ENCODE measurements at places on chromosomes 11 and 22. TPM values are rescaled to one million over a fixed set of nuclear protein-coding genes. Genes with fewer than 3 reads are reported as not detected.

- no peak for DNase-seq
These were observed 2.2 kb upstream of the SCT start for GRCh38 chr11:629237-629583.

DNA sequence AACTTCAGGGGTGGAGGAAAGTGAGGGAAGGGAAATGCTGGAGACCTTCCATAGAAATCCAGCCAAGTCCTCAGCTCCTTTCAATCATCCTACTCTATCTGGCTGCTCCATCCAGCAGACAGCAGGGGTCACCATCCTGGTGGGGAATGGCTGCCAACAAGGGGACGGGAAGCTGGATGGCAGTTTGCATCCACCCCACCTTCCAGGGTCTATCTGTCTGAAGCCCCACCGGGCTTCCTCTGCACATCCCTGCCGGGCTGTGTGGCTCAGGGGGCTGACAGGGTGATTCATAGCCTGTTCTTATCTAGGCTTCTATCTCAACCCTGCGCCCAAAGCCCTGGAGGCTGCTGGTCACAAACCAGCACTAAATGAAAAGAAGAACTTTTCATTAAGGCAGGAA, 1.1 kb downstream of the SYTL2 start:
- peak; percentile 17 for DNase-seq

GRCh38 chr11:34910817-34911216, 5.4 kb downstream of the APIP start:
- DNase-seq = no peak

DNA sequence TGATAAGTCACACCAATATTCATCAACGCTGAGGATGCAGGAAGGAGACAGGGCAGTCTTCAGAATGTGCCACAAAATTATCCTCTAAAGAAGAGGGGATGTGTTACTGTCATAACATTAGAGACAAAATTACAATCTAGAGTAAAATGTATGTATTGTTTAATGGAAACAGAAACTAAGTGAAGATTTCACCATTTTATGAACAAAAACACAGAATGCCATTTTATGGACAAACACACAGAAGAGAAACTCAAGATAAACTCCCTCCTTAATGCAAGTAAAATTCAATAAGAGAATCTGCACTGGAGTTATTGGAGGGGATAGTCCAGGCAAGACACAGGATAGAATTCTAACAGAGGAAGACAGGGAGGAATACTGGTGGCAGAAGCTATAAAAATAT, 62.8 kb downstream of the LARGE2 start:
- DNase-seq = no peak

DNA sequence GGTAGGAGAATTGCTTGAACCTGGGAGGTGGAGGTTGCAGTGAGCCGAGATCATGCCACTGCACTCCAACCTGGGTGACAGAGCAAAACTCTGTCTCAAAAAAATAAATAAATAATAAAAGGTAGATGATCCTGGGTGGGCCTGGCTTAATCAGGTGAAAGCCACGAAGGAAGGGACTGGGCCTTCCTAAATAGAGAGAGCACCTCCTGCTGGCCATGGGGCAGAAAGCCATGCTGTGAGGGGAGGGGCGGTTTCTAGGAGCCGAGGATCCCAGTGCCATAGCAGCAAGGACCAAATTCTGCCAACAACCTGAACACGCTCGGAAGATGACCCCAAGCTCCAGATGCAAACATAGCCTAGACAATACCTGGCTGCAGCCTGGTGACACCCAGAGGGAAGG, 24.5 kb upstream of the DGKZ start:
- DNase-seq = peak; percentile 32

DNA sequence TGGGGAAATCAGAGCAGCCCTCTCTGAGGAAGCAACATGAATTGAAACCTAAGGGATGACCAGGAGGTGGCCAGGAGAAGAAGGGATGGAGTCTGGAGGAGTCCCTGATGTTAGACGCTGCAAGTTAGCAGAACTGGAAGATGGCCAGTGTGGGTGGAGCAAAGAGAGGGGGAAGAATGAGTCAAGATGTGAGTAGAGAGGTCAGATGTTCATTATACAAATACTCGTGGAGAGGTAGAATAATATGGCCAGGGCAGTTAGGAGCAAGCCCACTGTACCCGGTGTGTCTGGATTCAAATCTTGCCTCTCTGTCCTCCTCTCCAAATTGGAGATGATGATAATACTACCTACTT, 242.0 kb downstream of the TENM4 start:
- DNase-seq = no peak

DNA sequence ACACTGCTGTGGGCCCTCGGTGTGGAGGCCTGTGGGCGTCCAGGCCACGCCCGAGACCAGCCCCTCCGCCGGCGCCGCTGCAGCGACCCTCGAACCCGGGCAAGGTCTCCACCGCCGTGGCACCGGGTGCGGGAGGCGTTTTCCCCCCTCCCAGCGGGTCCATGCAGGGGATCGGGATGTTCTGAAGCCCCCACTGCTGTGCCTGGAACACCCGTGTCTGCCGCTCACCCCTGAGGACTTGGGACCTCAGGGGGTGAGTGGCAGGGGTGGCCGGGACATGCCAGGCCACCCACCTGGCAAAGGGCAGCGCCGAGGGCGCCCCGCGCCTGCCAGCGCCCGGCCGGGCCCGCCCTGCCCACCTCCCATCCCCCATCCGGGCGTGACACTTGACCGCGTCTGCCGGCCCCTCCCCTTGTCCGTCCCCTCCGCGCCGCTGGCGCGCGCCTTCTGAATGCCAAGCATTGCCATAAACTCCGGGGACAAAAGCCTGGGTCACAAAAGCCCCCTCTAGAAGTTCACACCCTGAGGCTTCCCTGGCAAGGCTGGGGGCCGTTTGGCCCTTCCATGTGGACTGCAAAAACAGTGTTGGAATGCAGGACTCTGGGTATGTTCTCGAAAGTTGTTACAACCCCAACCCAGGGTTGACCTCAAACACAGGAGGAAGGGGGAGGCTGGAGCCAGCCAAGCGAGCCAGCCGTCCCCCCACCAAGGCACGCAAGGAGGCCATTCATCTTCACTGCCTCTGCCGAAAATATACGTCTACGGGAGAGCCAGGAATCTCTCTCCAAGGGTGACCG, 819 bp upstream of the KCNQ1OT1 start:
- peak; percentile 71 for DNase-seq

DNA sequence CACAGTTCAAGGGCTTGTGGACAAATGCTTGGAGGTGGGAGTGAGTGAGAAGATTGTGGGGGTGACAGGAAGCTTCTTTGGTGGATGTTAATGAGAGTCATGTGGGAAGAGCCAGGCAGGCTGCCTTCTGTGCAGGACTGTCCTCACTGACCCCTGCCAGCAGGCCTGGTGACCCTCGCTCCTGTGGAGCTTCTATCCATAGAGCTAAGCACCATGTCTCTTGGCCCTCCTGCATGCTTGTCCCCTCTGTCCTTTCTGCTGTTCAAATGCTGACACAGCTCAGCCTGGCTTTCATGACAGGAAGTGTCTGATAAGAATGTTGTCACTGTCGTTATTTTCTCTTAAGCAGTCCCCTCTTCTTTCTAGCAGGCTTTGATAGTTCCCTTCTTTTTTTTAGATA, 37.6 kb downstream of the NAT10 start:
- no peak for DNase-seq

GRCh38 chr11:58641803-58642581, 19.5 kb downstream of the CNTF start:
- no peak for DNase-seq

- DNase-seq = no peak
These were observed 24.1 kb downstream of the RELT start for GRCh38 chr11:73400293-73400692.

DNA sequence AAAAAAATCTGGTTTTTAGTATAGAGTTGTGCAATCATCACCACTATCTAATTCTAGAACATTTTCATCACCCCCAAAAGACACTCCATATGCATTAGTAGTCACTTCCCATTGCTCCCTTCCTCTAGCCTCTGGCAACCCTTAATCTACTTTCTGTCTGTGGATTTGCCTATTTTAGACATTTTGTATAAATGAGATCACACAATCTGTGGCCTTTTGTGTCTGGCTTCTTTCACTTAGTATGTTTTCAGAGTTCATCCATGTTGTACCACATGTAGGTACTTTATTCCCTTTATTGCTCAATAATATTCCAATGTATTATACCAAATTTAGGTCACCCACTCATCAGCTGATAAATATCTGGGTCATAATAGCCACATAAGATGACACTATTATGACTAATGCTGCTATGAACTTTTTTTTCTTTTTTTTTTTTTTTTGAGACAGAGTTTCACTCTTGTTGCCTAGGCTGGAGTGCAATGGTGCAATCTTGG, 67.5 kb upstream of the SCUBE2 start:
- DNase-seq = no peak

DNA sequence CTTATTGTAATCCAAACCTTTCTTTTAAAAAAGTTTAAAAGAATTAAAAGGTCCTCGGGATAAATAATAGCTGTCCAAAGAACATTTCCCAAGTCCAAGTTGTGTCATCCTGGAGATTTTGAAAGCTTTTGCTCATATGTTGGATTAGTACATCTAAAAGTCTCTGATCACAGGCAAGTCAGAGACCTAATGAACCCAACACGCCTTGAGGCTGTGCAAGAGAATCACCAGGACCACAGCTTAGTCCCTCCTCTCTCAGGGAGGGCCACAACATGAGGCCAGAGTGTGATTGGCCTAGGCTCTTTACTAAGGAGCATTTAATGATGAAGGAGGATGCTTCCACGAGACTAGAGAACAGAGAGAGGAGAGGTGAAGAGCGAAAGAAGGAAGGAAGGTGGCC, 98.7 kb upstream of the OR5AK2 start:
- no peak for DNase-seq

DNA sequence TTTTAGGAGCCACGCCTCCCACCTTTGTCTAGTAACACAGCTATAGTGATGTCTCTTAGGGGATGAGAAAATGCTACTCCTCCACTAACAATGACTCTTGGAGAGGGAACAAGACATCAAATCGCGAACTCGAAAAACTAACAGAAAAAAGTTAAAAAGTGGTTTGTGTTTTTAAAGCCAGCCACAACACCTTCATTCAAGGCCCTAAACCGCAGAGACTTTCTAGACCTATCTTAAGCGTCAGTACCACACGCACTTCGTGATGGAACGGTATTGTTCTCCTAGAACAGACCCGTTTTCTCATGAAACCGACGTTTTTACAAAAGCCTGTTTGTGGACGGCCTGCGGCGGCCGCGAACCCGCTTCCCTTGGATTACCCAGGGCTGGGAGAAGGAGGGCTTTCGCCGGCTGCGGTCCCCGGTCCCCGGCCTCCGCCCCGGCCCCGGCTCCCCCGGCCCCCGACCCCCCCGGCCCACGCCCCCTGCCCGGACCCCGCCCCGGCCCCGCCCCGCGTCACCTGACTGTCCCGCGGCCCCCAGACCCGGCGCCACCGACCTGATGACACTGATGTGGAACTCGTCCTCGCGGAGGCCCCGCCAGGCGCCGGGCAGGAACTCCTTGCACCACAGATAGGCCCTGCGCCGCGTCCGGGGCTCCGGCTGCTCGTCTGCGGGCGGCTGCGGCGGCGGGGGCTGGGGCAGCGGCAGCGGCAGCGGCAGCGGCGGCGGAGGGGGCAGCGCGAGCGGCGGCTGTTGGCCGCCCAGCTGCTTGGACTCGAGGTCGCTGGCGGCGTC, 718 bp downstream of the CHKA start:
- DNase-seq = peak; percentile 55

- peak; percentile 81 for DNase-seq
These were observed 34.2 kb downstream of the PHF21B start for GRCh38 chr22:44975427-44976262.

GRCh38 chr22:28903729-28904128, 20.4 kb downstream of the ZNRF3 start:
- no peak for DNase-seq

- no peak for DNase-seq
These were observed 1115.6 kb upstream of the CNTN5 start for GRCh38 chr11:97905101-97905500.

DNA sequence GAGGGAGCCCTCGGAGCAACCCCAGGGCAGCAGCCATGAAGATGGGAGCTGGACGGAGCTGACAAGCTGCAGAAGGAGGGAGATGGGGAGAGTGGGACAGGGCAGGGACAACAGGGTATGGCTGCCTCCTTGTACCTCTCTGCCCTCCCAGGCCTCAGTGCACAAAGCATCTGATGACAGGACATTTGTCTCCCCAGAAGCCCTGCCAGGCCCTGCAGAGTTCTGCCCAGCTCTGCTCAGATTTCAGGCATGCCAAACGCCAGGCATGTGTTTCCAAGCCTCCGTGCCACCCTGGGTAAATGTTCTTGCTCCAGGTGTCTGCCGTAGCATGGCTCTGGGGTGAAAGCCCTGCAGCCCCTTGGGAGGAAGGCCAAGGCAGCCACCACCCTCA, 1.1 kb upstream of the IFITM10 start:
- DNase-seq = no peak

GRCh38 chr11:102005306-102005705, 41.9 kb upstream of the CFAP300 start:
- DNase-seq = no peak

DNA sequence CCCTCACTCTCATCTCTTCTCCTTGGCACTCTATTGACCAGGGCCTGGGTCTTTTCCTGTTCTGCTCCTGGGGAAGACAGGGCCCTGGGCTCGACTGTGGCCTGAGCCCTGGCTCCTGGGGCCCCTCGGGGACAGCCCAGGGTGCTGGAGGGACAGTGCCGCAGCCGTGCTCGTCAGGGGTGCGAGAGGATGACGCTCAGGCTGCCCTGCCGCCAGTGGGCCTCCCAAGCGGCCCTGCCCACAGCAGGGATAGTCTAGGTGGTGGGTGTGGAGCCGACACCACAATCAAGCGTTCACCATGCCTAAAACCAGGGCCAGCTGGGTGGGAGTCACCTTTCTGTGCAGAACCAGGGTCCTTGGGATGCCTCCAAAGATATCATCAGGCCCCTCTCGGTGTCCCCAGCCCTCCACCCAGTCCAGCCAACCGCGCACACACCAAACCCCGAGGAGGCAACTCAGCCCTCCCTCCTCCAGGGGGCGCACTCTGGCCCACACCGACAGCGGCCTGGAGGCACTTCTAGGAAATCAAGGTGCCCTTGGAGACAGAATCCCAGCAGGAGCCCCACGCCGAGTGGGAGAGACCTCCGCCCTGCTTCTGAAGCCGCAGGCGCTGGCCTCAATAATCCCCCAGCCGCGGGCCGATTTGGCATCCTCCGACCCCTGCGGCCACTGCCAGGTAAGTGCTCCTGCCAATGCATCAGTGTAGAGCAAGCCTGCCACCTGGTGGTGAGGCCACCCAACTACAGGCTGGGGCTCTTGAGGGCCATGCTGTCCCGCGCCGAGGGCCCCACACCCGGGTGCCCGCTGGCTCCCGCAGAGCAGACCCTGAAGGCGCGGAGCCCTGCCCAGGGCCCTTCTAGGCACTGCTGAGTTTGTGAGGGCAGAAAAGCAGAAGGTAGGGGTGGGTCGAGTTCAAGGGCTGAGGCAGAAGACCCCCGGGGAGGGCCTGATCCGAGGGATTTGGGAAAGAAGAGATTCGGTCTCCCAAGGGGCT, 496.4 kb downstream of the BUD13 start:
- peak; percentile 64 for DNase-seq

- peak; percentile 67 for DNase-seq
These were observed at the start of gene TSPO for GRCh38 chr22:43151251-43152002. TSS of gene TSPO (plus strand) at chr22:43151559. CDS start at chr22:43159239, 7,680 bp downstream.

GRCh38 chr11:124315052-124315451, 1.3 kb upstream of the OR8D1 start:
- DNase-seq = peak; percentile 16

The OR11H1 gene
- not detected for total RNA-seq

The AMPD3 gene
- total RNA-seq = 1.6 TPM

The KRTAP5-11 gene
- total RNA-seq = not detected

The POLR2F gene
- 167 TPM for total RNA-seq

The MED15 gene
- total RNA-seq = 17.2 TPM

All from MG63 (cell line).